ENCODE measurements at places on chromosomes 4 and X.
A peak's percentile ranks its signal among the peaks of the same experiment; 100 is the strongest.

DNA sequence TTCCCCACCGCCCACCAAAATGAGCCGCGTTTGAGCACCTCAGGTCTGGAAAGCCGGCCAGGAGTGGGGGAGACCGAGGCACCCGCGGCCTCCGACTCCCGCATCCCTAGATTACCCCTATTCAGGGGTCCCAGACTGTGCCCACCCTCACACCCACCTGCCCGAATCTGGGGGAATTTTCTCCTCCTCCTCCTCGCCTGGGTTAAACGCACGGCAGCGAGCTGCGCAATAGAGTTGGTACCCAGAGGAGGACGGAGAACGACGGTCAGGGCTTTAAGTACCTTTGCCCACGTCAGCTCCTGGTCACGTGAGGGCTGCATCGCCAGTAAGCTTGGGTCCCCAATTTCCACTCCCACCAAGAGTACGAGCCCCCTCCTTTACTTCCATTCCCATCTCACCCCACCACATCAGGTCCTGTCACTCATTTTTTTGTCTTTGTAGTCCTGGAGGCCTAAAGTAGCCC lies at the start of gene ARMCX2:
Gene ARMCX2, minus strand, starts transcription at position 250 of the 463 bp plus-strand sequence. CDS start 2,262 bp downstream, outside the sequence.
- peak; percentile 61 for DNase-seq

DNA sequence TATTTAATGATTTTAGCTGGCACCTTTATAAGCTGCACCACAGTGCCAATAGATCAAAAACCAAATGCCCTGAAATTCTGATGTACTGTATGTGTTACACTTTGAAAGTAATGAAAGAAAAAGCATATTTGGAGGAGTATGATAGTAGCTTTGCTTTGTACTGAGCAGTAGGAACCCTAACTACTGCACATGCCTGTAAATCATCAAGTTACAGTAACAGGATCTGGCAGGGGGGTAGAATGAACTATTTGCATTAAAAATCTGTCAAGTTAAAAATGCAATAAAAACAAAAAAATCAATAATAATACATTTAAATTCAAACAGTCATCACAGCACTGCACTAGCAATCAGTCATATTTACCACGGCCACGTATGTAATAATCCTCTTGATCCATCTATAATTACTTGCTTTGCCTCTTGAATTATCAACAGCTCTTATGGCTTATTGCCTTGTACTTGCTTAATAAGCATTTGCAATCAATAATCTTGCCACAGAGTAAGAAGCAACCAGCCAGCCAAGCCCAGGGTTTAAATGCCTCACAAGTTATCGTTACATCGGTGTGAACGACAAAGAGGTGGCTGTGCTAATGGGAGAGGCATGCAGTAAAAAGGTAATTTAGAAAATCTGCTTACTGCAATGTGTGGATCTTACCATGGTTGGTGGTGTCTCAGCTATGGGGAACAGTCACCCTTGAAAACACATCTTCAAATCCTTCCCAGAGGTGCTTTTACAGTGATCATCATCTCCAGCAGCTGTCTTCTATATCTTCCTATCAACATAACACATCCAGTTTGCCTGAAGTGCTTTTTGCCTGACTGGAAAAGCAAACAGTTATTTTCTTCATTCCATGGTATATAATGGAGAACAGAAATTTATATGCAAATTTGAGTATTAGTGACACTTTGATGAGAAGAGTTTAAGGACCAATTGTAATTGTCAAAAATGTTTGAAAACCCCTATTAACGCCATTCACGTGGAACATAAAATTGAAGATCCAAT lies 1812.1 kb upstream of the ADGRL3 start:
- no peak for DNase-seq

DNA sequence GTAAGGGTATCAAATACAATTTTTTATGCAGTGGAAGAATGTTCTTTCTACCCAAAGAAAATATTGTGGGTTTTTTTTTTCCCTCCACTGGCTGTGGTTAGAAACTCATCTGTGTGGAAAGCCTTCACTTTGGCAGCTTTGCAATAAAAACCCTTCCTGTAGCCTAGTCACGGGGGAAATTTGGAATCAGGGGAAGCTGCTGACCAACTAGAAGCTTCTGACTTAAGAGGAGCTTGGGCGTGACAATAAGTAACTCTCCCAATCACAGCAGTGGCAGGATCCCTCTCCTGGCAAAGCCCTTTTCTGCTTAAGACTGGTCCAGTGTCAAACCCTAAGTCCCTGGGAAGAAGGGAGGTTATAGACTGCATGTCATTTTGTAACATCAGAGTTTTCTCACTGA lies 87.9 kb downstream of the LRRC66 start:
- DNase-seq: no peak

DNA sequence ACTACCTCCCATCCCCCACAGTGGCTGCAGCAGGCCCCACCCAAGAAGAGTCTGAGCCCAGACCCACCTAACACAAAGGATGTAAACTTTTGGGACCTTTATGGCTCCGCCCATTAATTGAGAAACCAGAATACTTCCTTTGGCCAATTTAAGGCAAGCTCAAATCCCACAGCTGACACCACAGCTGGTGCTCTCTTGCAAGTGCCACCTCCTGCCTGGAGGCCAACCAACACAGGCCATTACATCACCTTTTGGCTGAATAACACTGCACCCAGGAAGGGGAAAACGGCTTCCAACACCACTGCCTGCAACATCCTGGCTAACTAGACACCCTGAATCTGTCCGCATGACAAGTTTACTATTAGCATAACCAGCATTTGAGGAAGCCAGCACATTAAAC lies 248.8 kb downstream of the PRDM5 start:
- DNase-seq: no peak

DNA sequence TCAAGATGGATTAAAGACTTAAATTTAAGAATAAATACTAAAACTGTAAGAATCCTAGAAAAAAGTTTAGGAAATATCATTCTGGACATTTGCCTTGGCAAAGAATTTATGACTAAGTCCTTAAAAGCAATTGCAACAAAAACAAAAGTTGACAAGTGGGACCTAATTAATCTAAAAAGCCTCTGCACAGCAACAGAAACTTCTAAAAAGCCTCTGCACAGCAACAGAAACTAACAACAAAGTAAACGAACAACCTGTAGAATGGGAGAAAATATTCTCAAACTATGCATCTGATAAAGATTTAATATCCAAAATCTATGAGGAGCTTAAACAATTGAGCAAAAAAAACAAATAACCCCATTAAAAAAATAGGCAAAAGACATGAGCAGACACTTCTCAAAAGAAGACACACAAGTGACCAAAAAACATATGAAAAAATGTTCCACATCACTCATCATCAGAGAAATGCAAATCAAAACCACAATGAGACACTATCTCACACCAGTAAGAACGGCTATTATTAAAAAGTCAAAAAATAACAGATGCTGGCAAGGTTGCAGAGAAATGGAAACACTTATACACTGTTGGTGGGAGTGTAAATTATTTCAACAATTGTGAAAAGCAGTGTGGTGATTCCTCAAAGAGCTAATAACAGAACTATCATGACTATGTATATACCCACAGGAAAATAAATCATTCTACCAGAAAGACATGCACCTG lies 5.5 kb upstream of the OPRPN start:
- no peak for DNase-seq

- DNase-seq: no peak
Observed at GRCh38 chr4:29852537-29852936, 867.6 kb upstream of the PCDH7 start.

GRCh38 chr4:186906722-186907121 lies 183.1 kb upstream of the FAT1 start:
- DNase-seq: no peak

GRCh38 chrX:137366018-137366633 lies 199.8 kb upstream of the ZIC3 start:
- DNase-seq: no peak

DNA sequence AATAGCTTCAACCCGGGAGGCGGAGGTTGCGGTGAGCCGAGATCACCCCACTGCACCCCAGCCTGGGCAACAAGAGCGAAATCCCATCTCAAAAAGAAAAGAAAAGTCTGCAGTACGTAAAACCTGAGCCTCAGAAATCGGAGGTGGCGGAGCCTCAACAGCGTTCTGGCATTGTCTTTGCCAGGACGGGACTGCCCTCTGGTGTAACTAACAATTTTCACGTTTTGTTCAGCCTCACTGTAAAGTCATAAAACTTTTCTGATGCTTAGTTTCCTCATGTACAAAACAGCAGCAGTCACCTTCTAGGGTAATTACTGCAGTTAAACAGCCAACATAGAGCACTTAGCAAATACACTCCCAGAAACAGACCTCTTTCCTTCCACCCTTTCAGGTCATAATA lies 121.7 kb downstream of the RBM47 start:
- peak; percentile 12 for DNase-seq

DNA sequence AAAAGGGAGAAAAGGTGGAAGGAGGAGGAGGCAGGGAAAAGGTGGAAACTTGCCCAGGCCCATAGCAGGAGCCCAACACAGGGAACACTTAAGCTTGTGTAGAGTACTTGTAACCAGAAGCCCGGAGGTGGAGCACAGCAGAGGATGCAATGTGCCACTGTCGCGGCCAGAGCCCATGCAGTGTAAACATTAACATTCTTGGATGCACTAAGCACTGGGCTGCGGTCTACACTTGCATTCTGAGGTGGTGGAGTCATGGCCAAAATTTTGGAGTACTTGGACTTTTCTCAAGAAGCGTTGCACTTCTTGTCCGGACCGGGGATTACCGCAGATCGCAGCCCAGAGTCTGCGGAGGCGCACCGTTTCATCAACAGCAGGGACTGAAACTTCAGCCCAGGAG lies 4.5 kb upstream of the RHOXF1 start:
- DNase-seq: peak; percentile 15

- DNase-seq: no peak
Observed at GRCh38 chrX:103830848-103831247, 1.2 kb downstream of the RAB9B start.

DNA sequence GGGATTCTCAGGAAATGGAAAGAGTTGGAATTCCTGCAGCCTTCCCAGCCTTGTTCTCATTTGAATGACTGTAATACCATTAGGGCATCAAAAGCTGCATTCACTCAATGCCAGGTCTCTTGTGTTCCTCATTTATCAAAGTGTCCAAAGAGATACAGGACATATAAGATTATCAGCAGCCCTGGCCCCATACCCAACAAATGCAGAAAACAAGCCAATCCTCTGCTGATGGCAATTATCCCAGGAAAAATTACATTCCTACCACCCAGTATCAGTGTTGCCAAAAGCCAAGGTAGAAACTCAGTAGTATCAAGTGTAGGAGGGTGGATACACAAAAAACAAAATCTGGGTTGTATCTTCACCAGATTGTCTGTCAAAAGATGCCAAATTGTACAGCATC lies 18.5 kb upstream of the ASB5 start:
- no peak for DNase-seq

GRCh38 chrX:107654872-107655761 lies 26.8 kb downstream of the PRPS1 start:
- peak; percentile 94 for DNase-seq

- no peak for DNase-seq
Observed at GRCh38 chr4:108662629-108663028, 12.2 kb downstream of the OSTC start.

GRCh38 chr4:4672402-4672801 lies 130.6 kb upstream of the STX18 start:
- no peak for DNase-seq

- DNase-seq: no peak
Observed at GRCh38 chrX:9211269-9211668, 177.3 kb upstream of the FAM9B start.

GRCh38 chrX:72268597-72269365 lies 8.3 kb downstream of the RPS4X start:
- no peak for DNase-seq

DNA sequence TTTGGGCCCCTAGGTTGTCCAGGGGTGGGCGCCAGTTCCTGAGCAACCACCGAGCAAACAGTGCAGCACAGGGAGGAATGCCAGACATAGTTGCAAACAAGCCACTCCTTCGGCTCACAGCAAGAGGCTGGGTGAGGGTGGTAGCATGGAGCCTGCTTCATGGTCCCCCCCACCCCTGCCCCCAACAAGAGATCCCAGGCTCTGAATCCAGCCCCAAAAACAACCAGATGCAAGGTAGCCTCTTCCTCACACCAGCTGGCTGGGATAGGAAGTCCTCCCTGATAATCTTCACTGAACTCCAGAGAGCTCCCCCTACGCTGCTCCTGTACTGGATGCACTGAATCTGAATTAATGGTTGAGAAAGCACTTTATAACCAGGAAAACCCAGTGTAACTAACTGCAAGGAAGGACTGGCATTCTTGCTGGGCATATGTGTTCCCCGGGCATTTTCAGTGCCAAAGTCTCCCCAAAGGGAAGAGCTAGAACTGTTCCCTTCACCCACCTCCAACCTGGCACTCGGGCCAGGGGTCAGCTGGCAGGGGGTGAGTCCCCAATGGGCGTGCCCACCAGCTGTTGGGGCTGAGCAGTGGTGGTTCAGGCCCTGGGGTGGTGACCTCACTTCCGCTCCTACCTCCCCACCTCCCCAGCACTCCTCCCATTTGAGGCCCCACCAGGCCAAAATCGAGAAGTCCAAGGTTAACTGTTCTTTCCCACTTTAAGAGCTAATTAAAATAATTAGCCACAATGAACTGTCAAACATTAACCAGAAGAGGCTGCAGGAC lies 1.5 kb downstream of the ELF4 start:
- peak; percentile 58 for DNase-seq
